Esophagus squamous epithelium (tissue), 5 donors: ENCODE measurements at places on chromosomes 1 and 21.
A peak's percentile ranks its signal among the peaks of the same experiment; 100 is the strongest.

DNA sequence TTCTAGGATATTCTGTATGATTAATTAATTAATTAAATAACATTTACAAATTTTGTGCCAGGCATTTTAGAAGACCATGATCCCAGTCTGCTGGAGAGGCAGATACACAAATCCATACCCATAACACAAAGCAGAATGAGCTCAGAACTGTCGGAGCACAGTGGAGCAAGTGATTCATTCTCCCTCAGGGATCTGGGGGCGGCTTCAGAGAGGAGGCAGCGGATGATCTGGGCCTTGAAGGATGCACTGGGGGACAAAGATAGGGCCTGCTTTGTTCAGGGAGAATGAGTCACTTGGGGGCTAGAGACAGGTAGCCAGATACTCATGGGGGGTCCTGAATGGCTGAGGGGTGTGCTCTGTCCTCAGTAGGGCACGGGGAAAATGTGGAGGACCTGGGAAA, 50.9 kb upstream of the TRABD2B start:
- no peak overlapping the region for H3K27ac ChIP-seq
- peaks cover 8% of the 10 kb centered on the region for H3K4me1 ChIP-seq
- H3K36me3 ChIP-seq, result no peaks in the 10 kb centered on the region
- DNase-seq, result no peak

DNA sequence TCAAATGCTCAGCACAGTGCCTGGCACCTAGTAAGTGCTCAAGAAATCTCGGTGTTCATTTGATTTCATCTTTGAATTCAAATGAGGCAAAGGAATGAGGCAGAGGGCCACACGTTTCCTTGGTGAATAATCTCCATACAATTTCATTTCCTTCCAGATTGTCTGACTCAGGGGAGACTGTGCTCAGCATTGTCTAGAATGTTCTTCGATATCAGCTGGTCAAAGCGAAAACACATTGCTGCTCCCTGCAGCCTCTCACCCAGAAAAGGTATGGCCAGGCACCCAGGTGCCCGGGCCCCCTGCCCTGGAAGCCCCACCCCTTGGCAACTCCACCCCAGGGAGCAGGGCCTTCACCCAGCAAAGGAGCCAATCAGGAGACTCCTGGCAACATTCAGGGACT, 55.8 kb downstream of the FBXO2 start:
- DNase-seq, result no peak
- H3K4me3 ChIP-seq, result no peak overlapping the region
- no peaks in the 10 kb centered on the region for H3K27me3 ChIP-seq

- H3K4me3 ChIP-seq, result no peak overlapping the region
- H3K4me1 ChIP-seq, result no peaks in the 10 kb centered on the region
- H3K36me3 ChIP-seq, result no peaks in the 10 kb centered on the region
- H3K27me3 ChIP-seq, result no peaks in the 10 kb centered on the region
Measured at GRCh38 chr1:198764748-198765147, 125.9 kb downstream of the PTPRC start.

DNA sequence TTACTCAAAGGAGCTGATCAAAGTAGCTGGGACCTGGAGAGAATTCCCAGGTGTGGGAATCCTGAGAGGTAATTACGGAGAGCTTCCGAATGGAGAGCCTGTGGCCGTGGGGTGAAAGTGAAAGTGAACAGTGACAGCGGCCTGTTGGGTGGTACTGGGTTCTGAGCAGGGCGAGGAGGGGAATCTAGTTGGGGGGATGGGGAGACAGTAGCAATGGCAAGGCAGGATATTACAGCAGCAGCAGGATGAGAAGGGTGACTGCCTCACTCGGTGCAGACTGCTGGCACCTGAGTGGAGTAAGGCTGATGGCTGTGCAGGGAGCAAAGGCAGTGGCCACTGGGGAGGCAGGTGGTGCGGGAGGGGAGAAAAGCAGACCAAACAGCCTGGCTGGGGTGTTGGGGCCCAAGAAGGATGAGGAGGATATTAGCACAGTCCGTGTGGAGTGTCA, 70.3 kb upstream of the PRDX6 start:
- no peaks in the 10 kb centered on the region for H3K4me1 ChIP-seq
- H3K36me3 ChIP-seq, result no peaks in the 10 kb centered on the region
- no peaks in the 10 kb centered on the region for H3K27me3 ChIP-seq
- H3K27ac ChIP-seq, result no peak overlapping the region
- H3K4me3 ChIP-seq, result peak overlapping the region; percentile 39

- no peaks in the 10 kb centered on the region for H3K27me3 ChIP-seq
- peaks cover 83% of the 10 kb centered on the region for H3K4me1 ChIP-seq
- H3K27ac ChIP-seq, result peak overlapping the region; percentile 1
- H3K36me3 ChIP-seq, result peaks cover 23% of the 10 kb centered on the region
Measured at GRCh38 chr1:156493154-156493631, 7.4 kb downstream of the MEF2D start.

DNA sequence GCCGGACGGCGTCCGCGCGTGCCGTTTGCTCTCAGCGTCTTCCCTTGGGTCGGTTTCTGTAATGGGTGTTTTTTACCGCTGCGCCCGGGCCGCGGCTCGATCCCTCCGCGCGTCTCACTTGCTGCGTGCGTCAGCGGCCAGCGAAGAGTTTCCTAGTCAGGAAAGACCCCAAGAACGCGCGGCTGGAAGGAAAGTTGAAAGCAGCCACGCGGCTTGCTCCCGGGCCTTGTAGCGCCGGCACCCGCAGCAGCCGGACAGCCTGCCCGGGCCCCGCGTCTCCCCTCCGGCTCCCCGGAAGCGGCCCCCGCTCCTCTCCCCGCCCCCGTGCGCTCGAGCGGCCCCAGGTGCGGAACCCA, 159.8 kb downstream of the RUNX1 start:
- H3K4me3 ChIP-seq, result peak overlapping the region; percentile 69
- peak overlapping the region; percentile 95 for H3K27ac ChIP-seq
- peaks cover 8% of the 10 kb centered on the region for H3K4me1 ChIP-seq
- H3K27me3 ChIP-seq, result peaks cover 76% of the 10 kb centered on the region
- DNase-seq, result no peak

DNA sequence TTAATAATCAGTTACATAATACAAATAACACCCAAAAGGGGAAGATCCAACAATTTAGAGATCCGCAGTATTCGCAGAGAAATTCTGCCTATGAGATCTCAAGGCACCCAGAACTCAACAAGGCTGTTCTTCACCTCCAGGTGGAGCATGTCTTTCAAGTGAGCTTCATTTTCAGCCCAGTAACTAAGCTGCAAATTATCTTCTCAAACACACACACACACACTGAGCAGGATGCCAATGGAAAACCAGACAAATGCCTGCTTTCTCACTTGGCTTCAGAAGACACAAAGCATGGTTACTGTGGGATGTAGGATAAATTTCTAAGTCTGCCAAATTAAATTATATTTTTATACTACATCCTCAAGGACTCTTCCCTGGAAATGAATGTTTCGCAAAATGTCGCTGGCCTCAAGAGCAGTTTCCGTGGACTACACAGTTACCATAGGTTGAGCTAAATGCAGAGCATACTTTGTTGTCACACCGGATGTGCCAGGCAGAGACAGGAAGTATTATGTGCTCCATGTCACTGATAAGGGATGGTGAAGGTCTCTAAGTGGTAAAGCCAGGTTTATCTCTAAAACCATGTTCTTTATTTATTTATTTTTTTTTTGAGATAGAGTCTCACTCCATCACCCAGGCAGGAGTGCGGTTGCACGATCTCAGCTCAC, 30.3 kb downstream of the UBR4 start:
- H3K4me1 ChIP-seq, result no peaks in the 10 kb centered on the region
- H3K27ac ChIP-seq, result no peak overlapping the region
- no peak for DNase-seq
- no peak overlapping the region for H3K4me3 ChIP-seq
- H3K36me3 ChIP-seq, result peaks cover 15% of the 10 kb centered on the region

- no peaks in the 10 kb centered on the region for H3K4me1 ChIP-seq
- H3K27me3 ChIP-seq, result no peaks in the 10 kb centered on the region
Measured at GRCh38 chr1:47661040-47661439, 223.2 kb downstream of the FOXD2 start.

GRCh38 chr1:235831148-235831547, 35.6 kb downstream of the LYST start:
- H3K36me3 ChIP-seq, result no peaks in the 10 kb centered on the region
- no peak overlapping the region for H3K4me3 ChIP-seq
- no peak overlapping the region for H3K27ac ChIP-seq

DNA sequence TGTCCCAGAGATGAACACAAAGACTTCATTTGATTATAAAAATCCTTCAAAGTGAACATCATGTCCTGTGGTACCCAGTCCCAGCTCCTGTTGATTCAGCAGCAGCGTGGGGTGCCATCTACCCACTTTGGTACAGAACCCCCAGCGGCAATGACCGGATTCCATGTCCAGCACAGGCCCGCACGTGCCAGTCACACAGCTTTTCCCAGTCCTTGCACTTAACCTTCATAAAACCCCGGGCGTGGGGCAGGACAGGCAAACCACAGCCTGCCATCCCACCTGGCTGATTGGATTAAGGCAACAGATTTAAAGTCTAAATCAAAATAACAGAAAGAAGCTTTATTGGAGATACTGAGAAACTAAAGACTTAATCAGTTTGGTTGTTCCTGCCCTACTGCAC, 15.5 kb downstream of the CEP104 start:
- DNase-seq, result no peak
- no peak overlapping the region for H3K4me3 ChIP-seq
- H3K36me3 ChIP-seq, result peaks cover 17% of the 10 kb centered on the region
- H3K27me3 ChIP-seq, result no peaks in the 10 kb centered on the region
- H3K4me1 ChIP-seq, result no peaks in the 10 kb centered on the region

GRCh38 chr1:86753700-86754099, 49.3 kb downstream of the SH3GLB1 start:
- H3K27ac ChIP-seq, result no peak overlapping the region
- no peaks in the 10 kb centered on the region for H3K36me3 ChIP-seq
- no peak overlapping the region for H3K4me3 ChIP-seq
- H3K4me1 ChIP-seq, result no peaks in the 10 kb centered on the region
- H3K27me3 ChIP-seq, result no peaks in the 10 kb centered on the region

GRCh38 chr1:197092491-197093023, 25.5 kb upstream of the F13B start:
- DNase-seq, result no peak
- no peaks in the 10 kb centered on the region for H3K27me3 ChIP-seq
- H3K36me3 ChIP-seq, result peaks cover 9% of the 10 kb centered on the region
- no peak overlapping the region for H3K27ac ChIP-seq
- no peaks in the 10 kb centered on the region for H3K4me1 ChIP-seq

DNA sequence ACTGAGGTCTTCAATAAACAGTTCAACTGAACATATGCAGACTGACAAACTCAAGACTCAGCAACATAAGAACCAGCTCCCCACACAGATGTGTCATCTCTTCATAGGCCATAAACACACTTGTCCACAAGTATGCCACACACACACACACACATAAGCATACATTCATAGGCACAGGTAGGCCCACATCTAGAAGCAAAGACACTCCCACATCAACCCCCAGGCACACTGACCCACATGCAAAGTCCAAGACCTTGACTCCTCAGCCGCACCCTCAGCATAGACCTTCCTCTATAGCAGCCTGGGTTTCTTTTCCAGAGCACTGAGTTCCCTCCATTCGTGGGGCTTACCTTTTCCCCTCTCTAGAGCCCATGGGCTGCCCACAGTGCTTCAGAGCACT, 1.4 kb downstream of the LAD1 start:
- H3K4me3 ChIP-seq, result peak overlapping the region; percentile 77
- peaks cover 39% of the 10 kb centered on the region for H3K27me3 ChIP-seq
- H3K27ac ChIP-seq, result peak overlapping the region; percentile 97

GRCh38 chr21:35357041-35357780, 308.1 kb upstream of the RUNX1 start:
- no peaks in the 10 kb centered on the region for H3K4me1 ChIP-seq
- no peak for DNase-seq
- no peak overlapping the region for H3K4me3 ChIP-seq
- H3K27me3 ChIP-seq, result no peaks in the 10 kb centered on the region
- no peak overlapping the region for H3K27ac ChIP-seq

- H3K27me3 ChIP-seq, result no peaks in the 10 kb centered on the region
- H3K4me3 ChIP-seq, result no peak overlapping the region
- no peak for DNase-seq
- peak overlapping the region; percentile 6 for H3K27ac ChIP-seq
Measured at GRCh38 chr1:183219616-183220009, 33.5 kb downstream of the LAMC2 start.

DNA sequence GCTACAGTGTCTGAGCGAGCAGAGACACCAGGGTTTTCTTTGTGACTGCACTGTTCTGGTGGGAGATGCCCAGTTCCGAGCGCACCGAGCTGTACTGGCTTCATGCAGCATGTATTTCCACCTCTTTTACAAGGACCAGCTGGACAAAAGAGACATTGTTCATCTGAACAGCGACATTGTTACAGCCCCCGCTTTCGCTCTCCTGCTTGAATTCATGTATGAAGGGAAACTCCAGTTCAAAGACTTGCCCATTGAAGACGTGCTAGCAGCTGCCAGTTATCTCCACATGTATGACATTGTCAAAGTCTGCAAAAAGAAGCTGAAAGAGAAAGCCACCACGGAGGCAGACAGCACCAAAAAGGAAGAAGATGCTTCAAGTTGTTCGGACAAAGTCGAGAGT, 2.7 kb downstream of the ZBTB18 start:
- peaks cover 8% of the 10 kb centered on the region for H3K4me1 ChIP-seq
- no peak overlapping the region for H3K27ac ChIP-seq
- peaks cover 36% of the 10 kb centered on the region for H3K36me3 ChIP-seq

GRCh38 chr1:90768826-90769225, 51.7 kb upstream of the BARHL2 start:
- H3K27ac ChIP-seq, result no peak overlapping the region
- DNase-seq, result no peak
- no peak overlapping the region for H3K4me3 ChIP-seq
- H3K36me3 ChIP-seq, result no peaks in the 10 kb centered on the region
- no peaks in the 10 kb centered on the region for H3K27me3 ChIP-seq

DNA sequence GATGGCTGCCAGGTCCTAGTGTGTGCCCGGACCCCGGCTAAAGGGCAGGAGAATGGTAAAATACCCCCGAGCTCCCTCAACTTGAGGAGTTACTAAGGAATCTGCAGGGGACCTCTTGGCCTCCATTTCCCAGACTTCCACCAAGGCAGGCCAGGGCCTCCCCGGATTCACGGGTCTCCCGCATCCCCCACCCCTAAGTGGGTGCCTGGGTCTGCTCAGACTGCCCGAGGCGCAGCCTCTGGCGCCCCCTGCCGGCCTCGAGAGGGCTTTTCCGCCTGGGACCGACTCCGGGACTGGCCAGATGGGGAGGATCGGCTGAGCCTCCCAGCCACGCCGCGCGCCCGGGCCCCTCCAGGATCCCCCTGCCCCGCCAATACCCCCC, 1.7 kb downstream of the PLEKHG5 start:
- H3K4me1 ChIP-seq, result peaks cover 89% of the 10 kb centered on the region
- H3K4me3 ChIP-seq, result peak overlapping the region; percentile 76
- no peaks in the 10 kb centered on the region for H3K27me3 ChIP-seq
- H3K27ac ChIP-seq, result peak overlapping the region; percentile 90
- DNase-seq, result no peak

GRCh38 chr1:79293611-79294010, 287.1 kb upstream of the ADGRL4 start:
- H3K27me3 ChIP-seq, result no peaks in the 10 kb centered on the region
- no peaks in the 10 kb centered on the region for H3K4me1 ChIP-seq
- H3K27ac ChIP-seq, result no peak overlapping the region
- no peak for DNase-seq
